ENCODE measurements at places on chromosomes 3 and 15. TPM values are rescaled to one million over a fixed set of nuclear protein-coding genes. Genes with fewer than 3 reads are reported as not detected.

Gene CAV3
- not detected for total RNA-seq

Gene ALG1L2
- total RNA-seq = 5.2 TPM

Gene CORO2B
- total RNA-seq = 0.77 TPM

Gene FSD2
- total RNA-seq = not detected

Gene EFCAB12
- total RNA-seq = 1.2 TPM

Gene GOLGA6L9
- total RNA-seq = 8.1 TPM

Gene IQCF5
- not detected for total RNA-seq

Gene LRRC34
- total RNA-seq = 10.0 TPM

Gene C3orf38
- 35.9 TPM for total RNA-seq

Gene DCLK3
- 4.3 TPM for total RNA-seq

Gene MANF
- total RNA-seq = 234 TPM

Gene LMCD1
- 35.7 TPM for total RNA-seq

Gene SRPRB
- total RNA-seq = 16.4 TPM

Gene SPCS1
- total RNA-seq = 80.3 TPM

Gene RHOV
- 2.5 TPM for total RNA-seq

Gene GOLGA8S
- not detected for total RNA-seq

Gene ANO10
- 102 TPM for total RNA-seq

Gene CCDC9B
- 0.42 TPM for total RNA-seq
